ENCODE measurements at places on chromosomes 7 and 10. TPM values are rescaled to one million over a fixed set of nuclear protein-coding genes. Genes with fewer than 3 reads are reported as not detected.

- DNase-seq = no peak
These were observed 744 bp upstream of the EBF3 start for GRCh38 chr10:129964611-129965424.

GRCh38 chr10:77944519-77944918, 18.0 kb upstream of the DLG5 start:
- no peak for DNase-seq

Gene ZNF365
- 1.8 TPM for total RNA-seq

Gene POU6F2
- 1.0 TPM for total RNA-seq

Gene ZFAND4
- 14.0 TPM for total RNA-seq

Gene ABCC2
- total RNA-seq = 0.53 TPM

Gene ZNF394
- total RNA-seq = 17.3 TPM

Measured in left cardiac atrium (tissue), 4 donors.